ENCODE measurements at places on chromosomes 3 and 15. TPM values are rescaled to one million over a fixed set of nuclear protein-coding genes. Genes with fewer than 3 reads are reported as not detected.

Gene EFCAB12
- not detected for total RNA-seq

Gene HRH1
- total RNA-seq: 15.9 TPM

Gene GABRG3
- total RNA-seq: not detected

Gene PRTG
- 0.42 TPM for total RNA-seq

Gene RPL14
- 414 TPM for total RNA-seq

Gene FMN1
- 4.8 TPM for total RNA-seq

Gene CCDC50
- total RNA-seq: 141 TPM

Gene CKMT1A
- total RNA-seq: not detected

Gene ALPK3
- total RNA-seq: 9.1 TPM

Gene RAD51
- total RNA-seq: 0.71 TPM

Gene MITF
- total RNA-seq: 81.5 TPM

Gene CD200R1
- 1.7 TPM for total RNA-seq

Gene FOXB1
- total RNA-seq: not detected

Gene ROPN1B
- 0.52 TPM for total RNA-seq

Gene CNTN6
- total RNA-seq: not detected

Gene GOLGA8T
- total RNA-seq: not detected

Gene SLC22A14
- total RNA-seq: not detected

Gene XPC
- 41.9 TPM for total RNA-seq

Gene HACD2
- total RNA-seq: 26.6 TPM

Gene C2CD4A
- not detected for total RNA-seq

Gene PLAAT1
- total RNA-seq: not detected

Gene TRH
- total RNA-seq: not detected

Gene ARL14
- not detected for total RNA-seq

Gene SAMMSON
- 2.1 TPM for total RNA-seq

Gene POLQ
- total RNA-seq: 0.40 TPM

Gene PIAS1
- 63.4 TPM for total RNA-seq
